ENCODE measurements at places on chromosomes 1 and 21. TPM values are rescaled to one million over a fixed set of nuclear protein-coding genes. Genes with fewer than 3 reads are reported as not detected.

Gene CBS
- 25.8 TPM for total RNA-seq

Gene TPM3
- 235 TPM for total RNA-seq

Gene LCE1A
- total RNA-seq: not detected

Gene CHRM3
- 14.7 TPM for total RNA-seq

Gene HES3
- total RNA-seq: not detected

Gene CYP4A11
- 0.72 TPM for total RNA-seq

Gene CAPN8
- total RNA-seq: 0.17 TPM

Gene ADAMTS1
- total RNA-seq: 20.5 TPM

Gene DCAF6
- 54.8 TPM for total RNA-seq

Gene TDRD5
- total RNA-seq: 3.9 TPM

Gene RUNX3
- 0.11 TPM for total RNA-seq

Gene SPOCD1
- 0.44 TPM for total RNA-seq

Gene P3H1
- 70.0 TPM for total RNA-seq

Gene HSPB7
- total RNA-seq: 1.6 TPM

Gene PRELP
- 3.7 TPM for total RNA-seq

Gene PNRC2
- total RNA-seq: 96.1 TPM

Gene CD2
- total RNA-seq: not detected

Gene ADCY10
- total RNA-seq: 0.33 TPM

Gene AGMAT
- 2.6 TPM for total RNA-seq

Gene BRINP3
- total RNA-seq: 24.4 TPM

Gene SLAMF9
- not detected for total RNA-seq

Gene CRP
- total RNA-seq: not detected

Gene NPL
- 60.3 TPM for total RNA-seq

Gene UBASH3A
- 0.06 TPM for total RNA-seq

Gene ECM1
- total RNA-seq: 2.1 TPM

Gene MROH9
- 0.10 TPM for total RNA-seq

Gene SHC1
- total RNA-seq: 28.5 TPM

Gene CHIT1
- 0.55 TPM for total RNA-seq

Gene ASTN1
- total RNA-seq: 74.4 TPM

Gene WDR64
- not detected for total RNA-seq

Gene PDZK1IP1
- 0.30 TPM for total RNA-seq

Gene SPRR1B
- total RNA-seq: not detected

Gene KLHL20
- 27.5 TPM for total RNA-seq

Gene MAP1LC3C
- total RNA-seq: 1.9 TPM

Gene SH3D21
- total RNA-seq: 2.5 TPM

Gene RRAGC
- 33.8 TPM for total RNA-seq

Gene DIPK1A
- total RNA-seq: 12.3 TPM

Gene LCE2B
- not detected for total RNA-seq

Gene DEDD
- 16.3 TPM for total RNA-seq

Gene S100A3
- total RNA-seq: not detected

Gene DDAH1
- total RNA-seq: 110 TPM

Gene TMIGD3
- total RNA-seq: 2.4 TPM

Gene FAM72B
- 2.5 TPM for total RNA-seq

Gene CA6
- total RNA-seq: not detected

Gene ERG
- 19.6 TPM for total RNA-seq

Gene RXRG
- 9.0 TPM for total RNA-seq

Gene RHOU
- 28.4 TPM for total RNA-seq

Gene C1orf141
- total RNA-seq: 0.79 TPM

Gene CSF1
- 13.1 TPM for total RNA-seq

Gene FAM110D
- total RNA-seq: 1.7 TPM

Gene UTS2
- 11.0 TPM for total RNA-seq

Gene CCDC27
- not detected for total RNA-seq

Gene LCE3D
- not detected for total RNA-seq

Gene HES2
- total RNA-seq: 0.72 TPM

Gene NHLH2
- 5.6 TPM for total RNA-seq

Gene LAX1
- 0.20 TPM for total RNA-seq

Gene RRP1
- 16.9 TPM for total RNA-seq

Gene CD84
- 10.1 TPM for total RNA-seq

Gene LEMD1
- total RNA-seq: 0.99 TPM

All from spinal cord (tissue), 10 donors.